ENCODE measurements at places on chromosomes 7 and 10. TPM values are rescaled to one million over a fixed set of nuclear protein-coding genes. Genes with fewer than 3 reads are reported as not detected.

GRCh38 chr10:111548084-111548726 is 471.4 kb downstream of the ADRA2A start:
- DNase-seq = no peak

- DNase-seq = no peak
These were observed 54.2 kb upstream of the SVIL start for GRCh38 chr10:29689001-29689400.

DNA sequence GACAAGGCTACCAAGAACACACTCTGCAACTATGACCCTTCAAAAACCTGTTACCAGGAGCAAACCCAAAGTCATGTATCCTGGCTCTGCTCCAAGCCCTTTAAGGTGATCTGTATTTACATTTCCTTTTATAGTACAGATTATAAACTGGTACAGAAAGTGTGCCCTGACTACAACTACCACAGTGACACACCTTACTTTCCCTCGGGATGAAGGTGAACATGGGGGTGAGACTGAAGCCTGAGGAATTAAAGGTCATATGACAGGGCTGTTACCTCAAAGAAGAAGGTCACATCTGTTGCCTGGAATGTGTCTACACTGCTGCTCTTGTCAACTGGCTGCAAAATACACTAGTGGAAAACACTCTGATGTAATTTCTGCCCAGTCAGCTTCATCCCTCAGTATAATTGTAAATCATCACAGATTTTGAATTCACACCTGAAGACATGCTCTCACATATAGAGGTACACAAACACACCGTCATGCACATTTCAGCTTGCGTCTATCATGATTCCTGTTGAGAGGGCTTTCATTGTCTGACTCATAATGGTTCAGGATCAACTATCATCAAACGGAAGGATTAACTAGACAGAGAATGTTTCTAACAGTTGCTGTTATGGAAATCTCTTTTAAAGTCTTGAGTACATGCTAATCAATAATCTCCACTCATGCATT is 318.3 kb downstream of the NXPH1 start:
- DNase-seq = no peak

The ITIH2 gene
- 0.10 TPM for total RNA-seq
